GM23338 (cell line): ENCODE measurements at places on chromosomes 1 and 21. TPM values are rescaled to one million over a fixed set of nuclear protein-coding genes. Genes with fewer than 3 reads are reported as not detected.

DNA sequence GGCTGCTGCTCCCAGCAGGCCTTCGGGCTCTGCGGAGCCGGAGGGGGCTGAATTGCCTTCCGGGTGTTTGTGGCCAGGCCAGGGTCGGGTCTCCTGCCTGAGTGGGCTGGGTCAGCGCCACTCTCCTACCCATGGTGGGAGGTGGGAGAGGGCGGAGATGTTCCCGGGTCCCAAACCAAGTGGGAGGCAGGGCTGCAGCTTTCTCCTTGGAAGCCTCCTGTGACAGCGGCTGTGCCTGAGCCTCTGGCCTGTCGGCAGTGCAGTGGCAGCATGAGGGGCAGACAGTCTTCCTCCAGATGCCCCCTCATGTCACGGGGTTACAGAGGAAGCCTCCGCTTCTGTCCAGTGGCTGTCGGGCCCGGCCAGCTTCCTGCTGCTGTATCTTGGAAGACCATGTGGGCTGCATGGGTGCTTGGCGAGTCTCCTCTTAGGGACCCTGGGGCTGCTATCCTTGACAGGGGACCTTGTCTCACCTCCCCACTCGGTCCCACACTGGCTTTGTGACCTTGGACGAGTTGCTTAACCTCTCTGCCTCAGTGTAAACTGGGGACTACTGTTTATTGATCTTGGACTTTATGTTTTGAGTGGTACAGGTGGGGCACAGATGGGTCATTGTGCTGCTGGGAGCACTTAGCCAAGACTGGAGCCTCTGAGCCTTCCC lies 4.3 kb downstream of the SKI start:
- H3K36me3 ChIP-seq = no peaks in the 10 kb centered on the region
- H3K27me3 ChIP-seq = no peaks in the 10 kb centered on the region
- DNase-seq = no peak
- peak overlapping the region; percentile 50; the same call in 1 of the 2 replicates for H3K27ac ChIP-seq

GRCh38 chr1:25461849-25462248 lies 31.2 kb downstream of the MACO1 start:
- no peaks in the 10 kb centered on the region for H3K36me3 ChIP-seq
- H3K27me3 ChIP-seq = no peaks in the 10 kb centered on the region
- H3K4me1 ChIP-seq = no peaks in the 10 kb centered on the region
- no peak for DNase-seq
- no peak overlapping the region for H3K27ac ChIP-seq

- H3K4me3 ChIP-seq = no peak overlapping the region
- no peak overlapping the region for H3K27ac ChIP-seq
- peaks cover 24% of the 10 kb centered on the region for H3K4me1 ChIP-seq
Observed at GRCh38 chr1:64750875-64751274, 6.0 kb downstream of the RAVER2 start.

GRCh38 chr21:31457675-31458074 lies 113.6 kb upstream of the TIAM1 start:
- no peaks in the 10 kb centered on the region for H3K4me1 ChIP-seq
- H3K36me3 ChIP-seq = no peaks in the 10 kb centered on the region
- H3K27me3 ChIP-seq = no peaks in the 10 kb centered on the region

DNA sequence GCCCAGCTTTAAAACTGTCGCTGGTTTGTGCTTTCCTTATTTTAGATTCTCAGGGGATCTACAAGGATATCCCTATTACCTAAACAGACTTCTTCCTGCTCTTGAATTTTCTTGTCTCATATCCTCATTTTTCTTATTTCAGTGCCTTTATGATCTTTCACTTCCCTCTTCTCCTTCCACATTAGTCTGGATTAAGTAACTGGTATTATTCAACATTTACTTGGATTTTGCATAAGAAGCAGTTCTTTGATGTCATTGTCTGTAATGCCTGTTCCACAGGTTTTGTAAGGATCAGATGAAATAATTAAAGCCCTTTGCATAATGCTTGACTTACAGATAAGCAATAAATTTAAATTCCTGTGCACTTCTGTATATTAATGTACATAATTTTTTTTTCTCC lies 26.5 kb downstream of the CXADR start:
- no peak for DNase-seq
- peaks cover 57% of the 10 kb centered on the region for H3K4me1 ChIP-seq
- no peak overlapping the region for H3K4me3 ChIP-seq
- no peak overlapping the region for H3K27ac ChIP-seq
- H3K27me3 ChIP-seq = no peaks in the 10 kb centered on the region

DNA sequence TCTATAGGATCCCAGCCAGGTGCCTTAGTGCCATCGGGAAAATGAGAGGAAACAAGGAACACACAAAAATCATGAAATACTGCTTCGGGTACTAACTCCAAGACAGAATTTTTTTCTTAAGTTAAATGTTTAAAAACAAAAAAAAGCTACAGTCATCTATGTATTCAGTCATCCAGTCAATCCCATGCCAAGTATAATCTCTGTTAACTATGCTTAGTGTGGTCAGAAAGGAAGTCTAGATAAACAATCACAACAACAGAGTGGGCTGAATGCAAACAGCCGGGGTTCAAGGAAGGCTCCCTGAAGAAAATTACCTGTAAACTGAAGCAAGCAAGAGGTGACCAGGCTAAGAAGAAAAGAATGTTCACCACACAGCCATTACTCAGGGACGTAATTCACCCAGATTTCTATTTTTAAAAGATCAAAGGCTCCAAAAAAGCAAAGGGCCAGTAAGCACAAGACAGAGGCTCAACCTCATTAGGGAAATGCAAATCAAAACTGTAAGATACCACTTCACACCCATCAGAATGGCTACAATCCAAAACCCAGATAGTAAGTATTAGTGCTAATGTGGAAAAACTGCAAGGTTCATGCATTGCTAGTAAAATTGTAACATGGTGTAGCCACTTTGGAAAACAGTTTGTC lies 53.0 kb downstream of the RERE start:
- H3K36me3 ChIP-seq = no peaks in the 10 kb centered on the region
- H3K27me3 ChIP-seq = no peaks in the 10 kb centered on the region
- DNase-seq = no peak
- peaks cover 10% of the 10 kb centered on the region; the same call in 1 of the 2 replicates for H3K4me1 ChIP-seq
- H3K27ac ChIP-seq = no peak overlapping the region
- H3K4me3 ChIP-seq = no peak overlapping the region

DNA sequence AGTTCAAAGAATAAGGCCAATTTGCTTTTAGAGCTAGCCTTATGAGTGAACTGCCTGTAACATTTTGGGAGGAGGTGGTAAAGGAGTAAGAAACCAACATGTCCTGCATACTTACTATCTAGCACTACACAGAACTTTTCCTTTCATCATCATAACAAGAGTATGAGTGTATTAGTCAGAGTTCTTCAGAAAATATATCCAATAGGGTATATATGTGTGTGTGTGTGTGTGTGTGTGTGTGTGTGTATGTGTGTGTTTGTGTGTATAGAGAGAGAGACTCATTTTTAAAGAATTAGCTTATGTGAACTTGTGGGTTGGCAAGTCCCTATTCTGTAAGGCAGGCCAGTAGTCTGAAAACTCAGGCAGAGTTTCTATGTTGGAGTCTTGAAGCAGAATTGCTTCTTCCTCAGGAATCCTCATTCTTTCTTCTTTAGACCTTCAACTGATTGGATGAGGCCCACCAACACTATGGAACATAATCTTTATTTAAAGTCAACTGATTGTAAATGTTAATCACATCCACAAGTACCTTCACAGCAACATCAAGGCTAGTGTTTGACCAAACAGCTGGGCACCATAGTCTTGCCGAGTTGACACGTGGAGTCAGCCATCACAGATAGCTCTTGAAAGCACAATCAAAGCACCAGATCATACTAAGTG lies 121.9 kb downstream of the CYYR1 start:
- H3K4me1 ChIP-seq = no peaks in the 10 kb centered on the region
- no peak overlapping the region for H3K4me3 ChIP-seq
- no peak for DNase-seq
- no peaks in the 10 kb centered on the region for H3K27me3 ChIP-seq

DNA sequence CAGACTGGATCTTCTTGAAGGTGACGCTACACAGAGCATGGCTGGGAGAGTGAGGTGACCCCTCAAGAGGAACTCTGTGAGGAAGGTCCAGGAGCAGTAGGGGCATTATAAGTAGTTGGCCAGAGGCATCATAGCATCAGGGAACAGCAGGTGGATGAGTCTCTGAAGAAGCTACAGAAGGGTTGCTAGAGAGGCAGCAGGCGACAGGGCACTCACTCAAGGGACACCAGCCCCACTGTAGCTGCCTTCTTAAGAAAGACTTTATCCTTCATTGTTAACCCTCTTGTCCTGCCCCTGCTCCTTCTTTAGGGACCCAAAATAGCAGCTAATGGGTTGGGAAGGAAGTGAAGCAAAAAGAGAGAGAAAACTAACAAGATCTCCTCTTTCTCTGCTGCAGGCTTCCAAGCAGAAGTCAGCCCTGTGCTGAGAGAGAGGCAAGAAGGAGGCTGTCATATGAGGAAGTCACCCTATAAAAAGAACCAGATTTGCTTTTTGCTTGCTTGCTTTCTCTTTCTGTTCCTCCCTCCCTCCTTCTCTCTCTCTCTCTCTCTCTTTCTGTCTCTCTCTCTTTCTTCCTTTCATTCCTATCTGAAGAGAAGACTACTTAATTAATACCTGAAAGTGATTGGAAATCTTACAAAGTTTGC lies 7.7 kb upstream of the CD5L start:
- H3K27me3 ChIP-seq = no peaks in the 10 kb centered on the region
- no peaks in the 10 kb centered on the region for H3K36me3 ChIP-seq
- no peak for DNase-seq
- no peak overlapping the region for H3K27ac ChIP-seq
- no peak overlapping the region for H3K4me3 ChIP-seq
- no peaks in the 10 kb centered on the region for H3K4me1 ChIP-seq

DNA sequence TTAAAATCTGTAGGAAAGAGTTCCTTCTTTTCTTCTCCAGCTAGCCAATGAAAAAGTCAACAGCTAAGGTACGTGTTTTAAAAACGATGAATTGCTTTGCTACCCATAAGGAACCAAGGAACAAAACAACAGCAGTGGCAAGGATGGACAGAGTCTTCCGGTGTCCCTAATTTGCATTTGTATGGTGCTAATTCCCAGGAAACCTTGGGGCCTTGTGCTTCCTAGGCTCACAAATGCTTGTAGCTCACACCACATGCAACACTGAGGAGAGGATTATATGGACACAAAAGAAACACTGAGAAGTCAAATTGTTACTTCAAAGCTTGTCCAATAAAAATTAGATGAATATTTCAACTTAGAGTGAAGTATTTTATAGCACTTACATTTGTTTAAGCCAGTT lies 1.8 kb upstream of the PGBD5 start:
- H3K4me3 ChIP-seq = peak overlapping the region; percentile 62; the same call in 1 of the 2 replicates
- H3K36me3 ChIP-seq = no peaks in the 10 kb centered on the region
- DNase-seq = peak; percentile 89
- H3K27me3 ChIP-seq = peaks cover 20% of the 10 kb centered on the region
- peaks cover 40% of the 10 kb centered on the region for H3K4me1 ChIP-seq

DNA sequence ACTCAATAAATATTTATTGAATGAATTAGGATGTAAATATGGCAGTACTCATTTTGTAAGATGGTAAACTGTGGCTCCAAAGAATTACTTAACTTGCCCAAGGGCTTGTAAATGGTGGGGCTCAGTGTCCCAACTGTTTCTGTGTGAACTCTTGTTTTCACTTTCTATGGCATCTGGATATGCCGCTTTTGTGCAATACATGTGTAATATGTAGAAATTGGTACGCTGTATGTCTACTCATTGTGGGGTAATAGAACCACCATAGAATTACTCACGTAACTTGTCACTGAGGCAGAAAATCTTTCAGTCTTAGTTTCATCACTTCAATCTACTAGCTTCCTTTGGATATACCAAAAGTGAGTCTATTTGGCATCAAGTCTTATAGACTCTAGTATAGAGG lies 977 bp downstream of the PRPF3 start:
- no peaks in the 10 kb centered on the region for H3K27me3 ChIP-seq
- H3K36me3 ChIP-seq = peaks cover 27% of the 10 kb centered on the region
- H3K4me1 ChIP-seq = no peaks in the 10 kb centered on the region
- peak overlapping the region; percentile 80 for H3K4me3 ChIP-seq
- H3K27ac ChIP-seq = no peak overlapping the region; the same call in 1 of the 2 replicates
- no peak for DNase-seq

PLEKHA6 gene
- 4.3 and 6.2 TPM in 2 replicates for total RNA-seq

SH2D2A gene
- 3.4 and 11.5 TPM in 2 replicates for total RNA-seq

SLC35F3 gene
- total RNA-seq = 0.70 and 3.2 TPM in 2 replicates

C1QC gene
- not detected in 2 replicates for total RNA-seq

TTC22 gene
- 1.7 and 2.5 TPM in 2 replicates for total RNA-seq

FAM78B gene
- 4.6 and 5.8 TPM in 2 replicates for total RNA-seq

LPAR3 gene
- total RNA-seq = 27.8 and 36.9 TPM in 2 replicates
